ENCODE measurements at places on chromosomes 11 and 22. TPM values are rescaled to one million over a fixed set of nuclear protein-coding genes. Genes with fewer than 3 reads are reported as not detected.

DNA sequence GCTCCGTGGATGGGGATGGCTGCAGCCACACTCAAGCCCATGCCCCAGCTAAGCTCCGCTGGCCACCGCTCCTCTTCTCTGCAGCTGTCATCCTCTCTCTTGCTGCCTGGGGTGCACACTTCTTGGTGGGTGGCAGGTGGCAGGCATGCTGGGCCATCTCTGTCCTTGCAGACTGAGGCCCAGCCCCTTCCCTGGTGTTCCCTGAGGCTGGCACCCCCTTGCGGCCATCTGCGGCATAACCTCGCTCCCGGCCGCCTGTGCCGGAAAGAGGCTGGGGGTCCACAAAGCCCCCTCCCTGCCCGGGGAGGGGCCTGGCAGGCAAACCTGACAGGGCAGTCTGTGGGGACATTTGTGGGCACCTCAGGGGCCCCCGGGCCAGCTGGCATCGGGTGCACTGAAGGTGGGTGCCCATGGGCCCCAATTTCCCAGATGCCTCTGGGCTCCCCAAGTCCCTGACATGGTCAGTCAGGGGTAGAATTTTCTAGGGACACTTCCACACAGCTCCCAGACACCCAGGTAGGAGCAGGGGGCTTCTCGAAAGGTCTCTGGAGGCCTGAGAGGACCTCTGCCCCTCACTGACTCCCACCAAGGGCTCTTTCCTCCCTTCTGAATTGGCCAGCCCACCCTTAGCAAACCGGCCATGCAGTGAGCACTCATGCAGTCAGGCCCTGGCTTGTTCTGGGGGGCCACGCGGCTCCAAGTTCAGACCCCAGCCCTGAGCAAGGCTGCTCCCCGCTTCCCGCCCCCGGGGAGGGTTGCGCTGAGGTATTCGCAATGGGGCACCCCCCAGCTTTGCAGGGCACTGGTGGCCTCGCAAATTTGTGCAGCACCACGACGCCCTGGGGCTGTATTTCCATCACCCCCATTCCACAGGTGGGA lies 23.5 kb upstream of the TH start:
- H3K4me3 ChIP-seq, result no peak overlapping the region
- H3K27ac ChIP-seq, result no peak overlapping the region
- H3K36me3 ChIP-seq, result no peaks in the 10 kb centered on the region
- no peak for DNase-seq
- H3K27me3 ChIP-seq, result no peaks in the 10 kb centered on the region

GRCh38 chr22:32957200-32957803 lies 100.9 kb downstream of the SYN3 start:
- no peaks in the 10 kb centered on the region for H3K27me3 ChIP-seq
- peaks cover 18% of the 10 kb centered on the region for H3K4me1 ChIP-seq
- no peak overlapping the region for H3K4me3 ChIP-seq

DNA sequence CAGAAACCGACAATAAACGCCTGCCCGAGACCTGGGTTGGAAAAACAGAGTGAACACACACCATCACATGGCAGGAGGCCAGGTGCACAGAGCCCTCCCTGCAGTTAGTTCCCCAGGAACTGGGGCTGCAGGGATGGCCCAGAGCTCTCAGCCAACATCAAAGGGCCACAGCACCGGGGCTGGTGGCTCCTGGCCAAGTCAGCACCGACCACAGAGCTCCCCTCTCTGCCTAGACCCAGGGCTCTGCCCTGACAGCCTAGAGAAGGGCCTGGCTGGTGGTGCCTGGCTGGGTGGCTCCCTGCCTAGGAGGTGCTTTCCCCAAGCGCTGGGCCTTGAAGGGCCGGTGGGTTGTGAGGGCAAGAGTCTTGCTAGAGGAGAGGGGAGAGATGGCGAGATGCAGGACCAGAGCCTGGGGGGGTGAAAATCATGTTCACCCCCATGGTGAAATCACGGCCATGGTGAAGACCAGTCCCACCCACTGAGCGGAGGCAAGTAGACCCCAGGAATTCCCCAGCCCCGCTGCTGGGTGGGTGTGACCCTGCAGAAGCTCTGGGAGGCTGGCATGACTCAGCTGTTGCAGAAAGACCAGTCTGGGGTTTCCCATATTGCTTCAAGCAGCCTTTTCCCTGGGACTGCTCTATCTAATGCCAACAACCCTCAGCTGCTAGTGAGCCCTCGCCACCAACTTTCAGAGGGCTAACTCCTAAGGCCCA lies 7.2 kb upstream of the BID start:
- H3K4me3 ChIP-seq, result no peak overlapping the region
- no peak overlapping the region for H3K27ac ChIP-seq
- H3K36me3 ChIP-seq, result no peaks in the 10 kb centered on the region
- no peaks in the 10 kb centered on the region for H3K27me3 ChIP-seq
- peak; percentile 59 for DNase-seq
- H3K4me1 ChIP-seq, result peaks cover 32% of the 10 kb centered on the region

DNA sequence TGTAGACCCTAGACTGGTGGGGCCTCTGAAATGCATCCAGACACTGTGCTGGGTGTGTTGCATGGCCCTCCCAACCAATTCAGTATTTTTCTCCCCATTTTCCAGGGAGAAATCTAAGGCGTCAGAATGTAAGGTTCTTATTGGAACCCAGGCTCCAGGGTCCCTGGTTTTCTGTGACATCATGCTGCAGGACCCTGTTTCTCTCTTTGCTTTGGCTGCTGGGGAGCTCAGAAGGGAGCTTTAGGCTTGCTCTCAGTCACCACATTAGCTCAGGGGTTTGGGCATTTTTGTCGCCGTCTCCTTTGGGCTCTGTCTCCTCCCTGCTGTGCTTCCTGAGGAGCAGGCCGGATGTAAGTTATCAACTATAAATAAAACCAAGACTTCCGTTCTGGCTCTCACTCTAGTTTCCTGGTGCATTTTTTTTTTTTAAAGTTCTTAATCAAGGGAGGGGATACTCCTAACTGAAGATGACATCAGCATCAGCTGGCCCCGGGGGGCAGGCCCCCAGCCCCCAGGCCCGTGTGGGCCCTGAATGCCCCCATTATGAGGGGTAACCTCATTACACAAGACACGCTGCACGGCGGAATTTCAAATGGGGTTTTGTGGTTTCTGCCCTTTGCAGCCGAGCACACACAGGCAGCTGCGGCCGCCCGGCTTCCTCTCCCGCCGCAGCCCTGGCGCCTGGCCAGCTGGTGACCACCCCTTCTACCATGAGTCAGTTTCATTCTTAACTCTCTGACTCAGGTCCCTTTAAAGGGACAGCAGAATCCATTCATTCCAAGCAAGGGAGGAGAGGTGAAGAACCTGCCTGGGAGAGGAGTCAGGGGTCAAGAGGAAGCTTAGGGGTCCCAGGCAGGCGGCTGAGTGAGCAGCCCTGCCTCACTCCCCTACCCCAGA lies 3.2 kb downstream of the MYEOV start:
- peak overlapping the region; percentile 29 for H3K4me3 ChIP-seq
- no peaks in the 10 kb centered on the region for H3K36me3 ChIP-seq
- DNase-seq, result peak; percentile 99
- H3K27ac ChIP-seq, result peak overlapping the region; percentile 92
- peaks cover 88% of the 10 kb centered on the region for H3K4me1 ChIP-seq
- H3K27me3 ChIP-seq, result no peaks in the 10 kb centered on the region

GRCh38 chr11:118223992-118224391 lies 819 bp downstream of the JAML start:
- no peaks in the 10 kb centered on the region for H3K27me3 ChIP-seq
- H3K27ac ChIP-seq, result peak overlapping the region; percentile 62
- H3K4me1 ChIP-seq, result no peaks in the 10 kb centered on the region
- H3K36me3 ChIP-seq, result no peaks in the 10 kb centered on the region
- DNase-seq, result no peak

- peak; percentile 62 for DNase-seq
- H3K4me3 ChIP-seq, result no peak overlapping the region
- H3K27ac ChIP-seq, result peak overlapping the region; percentile 1
- no peaks in the 10 kb centered on the region for H3K27me3 ChIP-seq
- H3K36me3 ChIP-seq, result peaks cover 6% of the 10 kb centered on the region
Measured at GRCh38 chr11:129950101-129951091, 52.2 kb downstream of the PRDM10 start.

DNA sequence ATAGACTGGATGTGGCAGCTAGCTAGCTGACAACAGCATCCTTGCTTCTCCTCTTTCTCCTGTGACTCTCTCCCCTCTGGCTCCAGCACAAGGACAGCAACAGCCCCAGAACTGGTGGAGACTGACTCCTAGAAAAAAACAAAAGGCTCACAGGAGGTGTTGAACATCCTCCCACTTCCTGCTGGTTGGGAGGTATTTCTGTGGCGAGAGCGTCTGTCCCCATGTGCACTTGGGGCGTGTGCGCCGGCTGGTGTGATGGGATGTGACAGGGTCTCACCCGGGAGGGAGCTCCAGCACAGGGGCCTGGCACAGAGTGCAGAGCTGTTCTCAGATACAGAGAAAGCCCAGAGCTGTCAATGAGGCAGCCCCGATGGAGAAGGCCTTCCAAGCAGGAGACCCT lies 107.2 kb upstream of the E2F8 start:
- DNase-seq, result no peak
- no peak overlapping the region for H3K4me3 ChIP-seq
- no peaks in the 10 kb centered on the region for H3K27me3 ChIP-seq
- no peaks in the 10 kb centered on the region for H3K36me3 ChIP-seq

DNA sequence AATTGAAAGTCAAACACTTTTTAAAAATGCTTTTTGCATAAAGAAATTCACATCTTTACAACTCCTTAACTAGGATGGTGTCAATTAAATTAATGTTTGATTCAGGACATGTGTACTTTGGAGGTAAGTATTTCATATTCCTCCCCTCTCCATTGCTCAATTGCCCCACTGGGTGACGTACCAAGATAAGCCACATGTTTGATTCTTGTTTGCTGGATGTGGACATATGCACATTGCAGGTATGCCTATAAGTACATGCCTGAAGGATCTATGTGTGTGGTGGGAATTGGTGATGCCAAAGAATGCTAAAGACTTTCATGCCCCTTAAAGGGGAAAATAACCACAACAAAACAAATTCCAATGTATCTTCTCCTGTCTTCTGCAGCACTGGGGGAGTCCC lies 5.8 kb downstream of the CD44 start:
- peak overlapping the region; percentile 73 for H3K27ac ChIP-seq
- DNase-seq, result no peak
- H3K36me3 ChIP-seq, result no peaks in the 10 kb centered on the region
- H3K4me3 ChIP-seq, result no peak overlapping the region

DNA sequence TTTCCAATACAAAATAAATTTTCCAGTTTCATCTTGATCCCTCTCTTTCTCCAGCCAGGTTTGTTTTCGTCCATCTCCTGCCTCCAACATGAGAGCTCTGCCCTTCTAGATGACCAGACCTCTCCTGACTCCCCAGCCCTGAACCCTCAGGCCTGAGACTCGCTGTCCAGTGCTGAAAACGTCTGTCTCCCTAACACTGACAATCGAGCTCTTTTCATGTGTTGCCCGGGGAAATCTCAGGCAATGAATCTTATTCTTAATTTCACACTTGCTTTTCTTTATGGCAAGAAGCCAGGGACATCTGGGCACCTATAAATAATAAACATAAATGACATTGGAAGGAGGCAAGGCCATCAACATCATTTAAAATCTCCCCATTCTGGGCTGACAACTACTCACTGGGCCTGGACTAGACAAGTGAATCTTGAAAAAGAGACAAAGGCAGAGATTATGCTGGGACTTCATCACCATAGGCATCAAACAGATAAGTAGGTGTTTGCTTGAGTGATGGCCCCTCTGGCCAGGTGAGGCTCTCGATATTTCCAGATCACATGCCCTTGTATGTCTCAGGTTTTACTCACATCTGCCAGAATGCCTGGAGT lies 274.5 kb upstream of the B3GAT1 start:
- DNase-seq, result no peak
- no peaks in the 10 kb centered on the region for H3K27me3 ChIP-seq
- no peaks in the 10 kb centered on the region for H3K4me1 ChIP-seq
- no peaks in the 10 kb centered on the region for H3K36me3 ChIP-seq

- H3K4me3 ChIP-seq, result no peak overlapping the region
- H3K27me3 ChIP-seq, result no peaks in the 10 kb centered on the region
- H3K27ac ChIP-seq, result no peak overlapping the region
- no peaks in the 10 kb centered on the region for H3K4me1 ChIP-seq
Measured at GRCh38 chr22:29187831-29188230, 17.9 kb upstream of the EMID1 start.

GRCh38 chr11:94786264-94787126 lies 18.3 kb downstream of the AMOTL1 start:
- DNase-seq, result peak; percentile 18
- H3K36me3 ChIP-seq, result no peaks in the 10 kb centered on the region
- no peak overlapping the region for H3K27ac ChIP-seq
- H3K27me3 ChIP-seq, result no peaks in the 10 kb centered on the region

GRCh38 chr11:30478923-30479322 lies 107.2 kb downstream of the MPPED2 start:
- H3K27ac ChIP-seq, result no peak overlapping the region
- no peaks in the 10 kb centered on the region for H3K27me3 ChIP-seq
- no peaks in the 10 kb centered on the region for H3K36me3 ChIP-seq
- H3K4me1 ChIP-seq, result no peaks in the 10 kb centered on the region
- DNase-seq, result no peak

The MPZL3 gene
- 5.2 TPM for total RNA-seq

The OR51A2 gene
- not detected for total RNA-seq

The WT1 gene
- total RNA-seq, result not detected

The POU2AF1 gene
- total RNA-seq, result 1.4 TPM

Data from upper lobe of left lung (tissue), 6 donors.